Activated CD4-positive, alpha-beta T cell treated with anti-CD3 and anti-CD28 coated beads for 36 hours (primary cell): ENCODE measurements at places on chromosomes 1 and 21. TPM values are rescaled to one million over a fixed set of nuclear protein-coding genes. Genes with fewer than 3 reads are reported as not detected.

The CDCA8 gene
- total RNA-seq = 61.2 TPM

The UBL4B gene
- total RNA-seq = not detected

DNA sequence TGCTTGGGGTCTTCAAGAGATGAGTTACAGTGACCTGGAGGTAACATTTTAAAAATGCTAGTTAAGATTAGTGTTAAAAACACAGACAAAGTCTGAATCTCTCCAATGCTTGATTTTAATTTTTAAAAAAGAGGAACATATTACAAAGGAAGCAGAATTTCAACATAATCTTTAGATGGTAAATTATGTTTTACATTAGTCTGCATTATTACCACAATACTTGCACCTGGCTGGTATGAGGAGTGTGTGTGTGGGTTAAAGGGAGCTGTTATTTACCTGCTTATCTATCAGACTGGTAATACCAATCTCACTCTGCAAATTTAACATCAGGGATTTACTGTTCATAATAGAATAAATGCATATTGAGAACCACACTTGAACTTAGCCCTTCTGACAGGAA is 10.3 kb upstream of the KCNJ15 start:
- no peak overlapping the region for H3K27ac ChIP-seq
- DNase-seq = no peak
- H3K36me3 ChIP-seq = no peaks in the 10 kb centered on the region
- peaks cover 15% of the 10 kb centered on the region for H3K27me3 ChIP-seq
- no peak overlapping the region for H3K4me3 ChIP-seq

DNA sequence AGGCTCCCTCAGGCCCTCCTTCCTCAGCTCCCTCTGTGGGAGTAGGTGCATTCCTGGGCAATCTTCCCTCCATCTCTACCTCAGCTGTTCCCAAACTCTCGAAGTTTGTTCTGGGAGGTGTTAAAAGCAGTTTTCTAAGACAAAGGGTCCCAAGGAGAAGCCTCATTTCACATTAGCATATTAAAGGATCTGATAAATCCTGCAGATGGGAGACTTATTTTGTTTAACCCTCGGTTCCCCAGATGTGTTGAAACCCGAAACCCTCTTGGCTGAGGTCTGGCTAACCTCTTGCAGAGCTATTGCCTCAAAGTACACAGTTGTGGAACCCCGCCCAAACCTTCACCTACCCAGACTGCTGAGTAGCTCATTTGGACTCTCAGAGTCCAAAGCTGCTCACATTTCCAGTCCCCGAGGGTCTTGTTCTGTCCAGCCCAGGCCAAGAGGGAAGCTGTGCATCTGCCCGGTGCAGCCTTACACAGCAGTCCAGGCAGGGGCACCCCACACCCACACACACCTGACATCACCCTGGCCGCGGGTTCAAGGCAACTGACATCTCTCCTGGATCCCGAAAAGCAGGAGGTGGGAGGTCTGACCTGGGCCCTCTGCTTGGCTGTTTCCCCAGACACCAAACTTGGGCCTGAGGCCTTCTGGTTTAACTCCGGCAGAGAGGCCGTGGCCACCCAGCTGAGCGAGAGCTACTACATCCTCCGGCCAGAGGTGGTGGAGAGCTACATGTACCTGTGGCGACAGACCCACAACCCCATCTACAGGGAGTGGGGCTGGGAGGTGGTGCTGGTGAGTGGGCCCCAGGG is 19.5 kb upstream of the SELENON start:
- DNase-seq = no peak
- H3K27ac ChIP-seq = no peak overlapping the region
- no peaks in the 10 kb centered on the region for H3K36me3 ChIP-seq
- H3K4me1 ChIP-seq = peaks cover 29% of the 10 kb centered on the region
- H3K4me3 ChIP-seq = no peak overlapping the region

DNA sequence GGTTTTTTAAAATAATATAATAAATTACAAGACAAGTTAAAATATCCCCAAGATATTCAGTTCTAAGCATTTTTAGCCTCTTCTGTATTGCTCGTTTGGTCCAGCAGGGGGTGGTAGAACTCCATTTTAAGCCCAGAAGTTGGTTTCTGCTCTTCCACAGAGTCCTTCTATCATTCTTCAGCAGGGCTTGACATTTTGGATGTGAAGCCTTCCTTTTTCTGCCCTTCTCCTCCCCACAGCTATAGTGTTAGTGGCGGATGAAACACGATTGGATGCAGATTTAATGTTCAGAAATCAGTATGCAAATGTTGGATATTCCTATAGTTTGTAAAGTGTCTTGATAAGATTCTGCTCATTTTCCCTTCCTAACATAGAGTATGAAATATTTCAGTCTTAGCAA is 1.4 kb downstream of the NCAM2 start:
- H3K27me3 ChIP-seq = peaks cover 22% of the 10 kb centered on the region
- H3K27ac ChIP-seq = no peak overlapping the region
- H3K36me3 ChIP-seq = no peaks in the 10 kb centered on the region
- peak; percentile 64 for DNase-seq
- no peak overlapping the region for H3K4me3 ChIP-seq

DNA sequence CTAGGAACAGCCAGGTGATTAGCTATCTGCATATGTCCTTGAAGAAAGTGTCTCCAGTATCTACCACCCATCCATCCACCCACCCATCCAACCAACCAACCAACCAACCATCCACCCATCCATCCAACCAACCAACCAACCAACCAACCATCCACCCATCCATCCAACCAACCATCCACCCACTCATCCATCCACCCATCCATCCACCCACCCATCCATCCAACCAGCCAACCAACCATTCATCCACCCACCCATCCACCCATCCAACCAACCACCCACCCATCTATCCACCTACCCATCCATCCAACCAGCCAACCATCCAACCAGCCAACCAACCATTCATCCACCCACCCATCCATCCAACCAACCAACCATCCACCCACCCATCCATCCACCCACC is 12.1 kb downstream of the C21orf58 start:
- no peak overlapping the region for H3K4me3 ChIP-seq
- H3K4me1 ChIP-seq = no peaks in the 10 kb centered on the region
- no peaks in the 10 kb centered on the region for H3K27me3 ChIP-seq
- H3K27ac ChIP-seq = no peak overlapping the region
